NCI-H345 (cell line): ENCODE measurements at places on chromosomes 5 and 9.

GRCh38 chr5:116730706-116731105 lies 156.1 kb upstream of the SEMA6A start:
- DNase-seq: no peak

GRCh38 chr9:127848756-127849504 lies 5.5 kb downstream of the ENG start:
- no peak for DNase-seq

DNA sequence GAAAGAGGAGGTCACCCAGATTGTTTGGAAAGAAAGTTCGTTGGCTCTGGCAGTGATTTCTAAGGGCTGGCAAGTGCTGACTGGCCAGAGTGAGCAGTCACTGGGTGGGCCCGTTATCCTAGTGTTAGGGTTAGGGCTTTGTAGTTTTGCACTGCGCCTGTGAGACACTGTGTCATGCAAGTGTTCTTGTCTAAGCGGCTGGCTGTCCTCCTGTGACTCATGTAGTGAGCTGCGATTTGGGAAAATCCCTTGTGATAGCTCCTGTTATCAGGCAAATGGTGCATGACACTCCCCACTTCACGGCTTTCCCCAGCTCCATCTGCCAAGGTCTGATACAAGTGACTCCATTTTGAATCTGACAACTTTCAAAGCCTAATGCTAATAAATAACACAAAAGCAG lies 526.0 kb upstream of the ADAMTS16 start:
- DNase-seq: peak; percentile 78

DNA sequence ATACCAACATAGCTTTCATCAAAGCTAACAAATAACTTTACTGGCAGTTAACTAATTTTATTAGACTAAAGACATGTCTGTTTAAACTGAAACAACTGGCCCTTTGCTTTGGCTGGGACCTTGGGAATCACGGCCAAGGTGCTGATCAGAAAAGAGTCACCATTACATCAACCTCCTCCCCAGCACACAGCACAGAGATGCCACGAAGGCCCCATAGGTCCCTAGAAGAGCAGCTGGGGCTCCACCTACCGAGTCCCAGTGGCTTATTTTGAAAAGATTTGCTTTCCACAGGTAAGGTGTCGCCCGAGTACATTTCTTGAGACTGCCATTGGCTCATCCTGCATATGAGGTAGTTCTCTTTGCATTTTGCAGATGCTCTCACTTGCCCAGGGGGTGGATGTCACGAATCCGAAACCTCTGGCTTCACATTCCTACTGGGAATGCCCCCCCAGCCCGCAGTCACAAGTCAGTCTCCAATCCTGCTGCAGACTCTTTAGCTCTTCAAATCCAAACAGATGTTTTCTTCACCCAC lies 18.8 kb upstream of the HSD17B3 start:
- DNase-seq: no peak

DNA sequence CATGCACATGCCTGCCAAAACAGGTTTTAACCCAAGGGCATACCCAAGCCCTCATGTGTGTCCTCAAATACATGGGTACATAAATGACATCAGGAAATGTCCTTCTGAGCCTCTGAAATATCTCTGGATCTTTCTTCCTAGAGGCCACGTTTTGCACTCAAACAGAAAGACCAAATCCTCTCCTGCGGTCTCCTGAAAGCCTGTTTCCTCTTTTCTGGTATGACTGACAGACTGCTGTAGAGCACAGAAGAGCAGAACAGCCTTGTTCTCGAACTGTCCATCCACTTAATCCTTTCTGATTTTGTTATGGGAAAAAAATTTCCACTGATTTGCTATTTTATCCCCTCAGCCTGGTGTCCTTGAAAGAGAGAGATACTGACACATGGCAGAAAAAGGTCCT lies 107.2 kb downstream of the ASTN2 start:
- no peak for DNase-seq

DNA sequence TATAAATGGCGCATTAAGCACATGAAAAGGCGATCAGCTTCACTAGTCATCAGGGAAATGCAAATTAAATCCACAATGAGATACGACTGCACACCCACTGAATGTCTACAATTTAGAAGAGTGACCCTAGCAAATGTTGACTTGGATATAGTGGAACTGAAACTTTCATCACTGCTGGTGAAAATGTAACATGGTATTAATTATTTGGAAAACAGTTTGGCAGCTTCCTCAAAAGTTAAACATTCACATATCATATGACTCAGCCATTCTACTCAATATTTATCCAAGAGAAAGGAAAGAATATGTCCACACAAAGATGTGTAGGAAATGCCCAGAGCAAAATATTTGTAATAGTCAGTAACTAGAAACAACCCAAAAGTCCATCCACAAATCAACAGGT lies 146.5 kb downstream of the LPAR1 start:
- DNase-seq: no peak

DNA sequence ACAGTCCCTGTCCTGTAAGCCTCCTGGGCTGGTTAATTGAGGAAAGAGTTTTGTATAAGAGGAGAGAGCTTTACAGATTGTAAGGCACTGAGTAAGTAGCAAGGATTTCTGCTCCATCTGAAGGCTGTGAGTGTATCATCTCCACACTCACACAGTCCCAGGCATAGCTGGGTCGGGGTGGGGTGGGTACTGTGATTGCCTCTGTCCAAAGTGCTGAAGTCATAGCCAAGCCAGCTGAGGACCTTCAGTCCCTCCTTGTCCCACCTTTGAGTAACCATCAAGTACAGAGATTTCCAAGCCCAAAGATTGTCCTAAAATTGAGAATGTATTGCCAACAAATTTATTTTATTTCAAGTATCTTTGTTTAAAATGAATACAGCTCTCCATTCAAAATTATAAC lies 5.5 kb upstream of the DNAJB5 start:
- no peak for DNase-seq

GRCh38 chr9:128724744-128725211 lies 851 bp upstream of the ZDHHC12 start:
- DNase-seq: peak; percentile 77

DNA sequence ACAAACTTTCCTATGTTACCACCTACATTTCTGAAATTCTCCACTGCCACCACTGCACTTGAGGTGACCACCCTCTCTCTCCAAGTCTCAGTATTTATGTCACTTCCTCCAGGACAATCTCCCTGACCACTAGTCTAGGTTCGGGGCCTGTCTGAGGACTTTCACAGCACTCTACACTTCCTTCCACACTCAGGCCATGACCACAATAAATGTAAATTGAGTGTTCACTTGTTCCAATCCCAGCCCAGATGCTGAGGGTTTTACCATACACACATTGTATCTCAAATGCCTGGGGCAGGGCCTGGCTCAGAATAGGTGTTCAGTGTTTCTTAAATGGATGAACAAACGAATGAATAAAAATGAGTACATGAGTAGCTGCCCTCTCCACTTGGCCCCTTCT lies 26.9 kb upstream of the CCNG1 start:
- DNase-seq: no peak

DNA sequence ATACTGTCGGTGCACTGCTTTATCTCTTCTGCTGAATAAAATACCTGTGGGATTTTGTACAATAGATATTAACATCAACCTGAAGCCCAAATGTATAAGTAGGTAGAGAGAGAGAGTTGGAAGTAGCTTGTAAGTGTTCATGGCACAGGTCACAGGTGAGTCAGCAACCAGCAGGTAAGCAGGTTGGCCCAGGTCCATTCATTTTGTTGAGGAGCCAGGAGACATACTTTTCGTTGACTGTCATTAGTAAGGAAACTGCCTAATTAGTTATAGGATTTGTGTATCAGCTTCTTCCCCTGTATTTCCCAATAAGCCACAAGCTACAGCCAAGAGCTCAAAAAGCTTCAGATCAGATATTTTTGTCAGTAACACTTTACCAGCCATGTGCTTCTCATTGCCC lies 650.8 kb downstream of the IRX1 start:
- no peak for DNase-seq

DNA sequence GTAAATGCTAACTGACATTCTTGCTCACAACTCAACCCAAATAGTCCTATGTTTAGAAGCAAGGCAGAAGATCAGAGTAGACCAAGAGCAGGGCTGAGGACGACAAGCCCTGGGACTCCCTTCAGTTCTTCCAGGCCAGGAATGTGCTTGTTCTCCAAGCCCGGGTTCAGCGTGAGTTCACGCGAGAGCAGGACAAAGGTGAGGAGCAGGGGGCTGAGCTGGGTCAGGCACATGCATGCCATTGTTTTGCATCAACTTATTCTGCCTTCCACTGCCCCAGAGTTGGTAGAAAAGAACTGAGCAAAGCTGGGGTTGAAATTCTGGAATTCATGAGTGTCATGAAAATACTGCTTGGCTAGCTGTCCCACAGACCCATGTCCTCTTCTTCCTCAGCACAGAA lies 206.5 kb downstream of the PAX5 start:
- no peak for DNase-seq

GRCh38 chr9:110016340-110016739 lies 191.6 kb downstream of the C9orf152 start:
- DNase-seq: no peak

DNA sequence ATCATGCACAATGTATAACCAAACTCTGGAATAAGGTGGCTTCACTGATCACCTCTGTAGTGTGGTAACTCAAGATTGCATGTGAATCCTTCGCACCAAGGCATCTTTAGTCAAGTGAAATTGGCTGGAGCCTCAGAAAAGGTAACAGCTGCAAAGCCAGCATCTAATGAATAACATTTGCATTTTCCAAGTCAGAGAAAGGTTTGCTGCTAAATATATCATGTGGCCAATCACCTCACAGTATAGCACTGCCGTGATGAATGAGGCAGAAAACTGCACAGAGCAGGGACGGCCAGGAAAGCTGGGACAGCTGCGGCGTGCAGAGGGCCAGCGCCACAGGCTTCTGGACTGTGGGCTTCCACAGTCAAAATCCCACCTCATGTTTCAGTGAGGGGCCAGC lies 18.5 kb downstream of the MRPS27 start:
- DNase-seq: no peak

GRCh38 chr5:51411921-51412325 lies 28.7 kb downstream of the ISL1 start:
- no peak for DNase-seq

DNA sequence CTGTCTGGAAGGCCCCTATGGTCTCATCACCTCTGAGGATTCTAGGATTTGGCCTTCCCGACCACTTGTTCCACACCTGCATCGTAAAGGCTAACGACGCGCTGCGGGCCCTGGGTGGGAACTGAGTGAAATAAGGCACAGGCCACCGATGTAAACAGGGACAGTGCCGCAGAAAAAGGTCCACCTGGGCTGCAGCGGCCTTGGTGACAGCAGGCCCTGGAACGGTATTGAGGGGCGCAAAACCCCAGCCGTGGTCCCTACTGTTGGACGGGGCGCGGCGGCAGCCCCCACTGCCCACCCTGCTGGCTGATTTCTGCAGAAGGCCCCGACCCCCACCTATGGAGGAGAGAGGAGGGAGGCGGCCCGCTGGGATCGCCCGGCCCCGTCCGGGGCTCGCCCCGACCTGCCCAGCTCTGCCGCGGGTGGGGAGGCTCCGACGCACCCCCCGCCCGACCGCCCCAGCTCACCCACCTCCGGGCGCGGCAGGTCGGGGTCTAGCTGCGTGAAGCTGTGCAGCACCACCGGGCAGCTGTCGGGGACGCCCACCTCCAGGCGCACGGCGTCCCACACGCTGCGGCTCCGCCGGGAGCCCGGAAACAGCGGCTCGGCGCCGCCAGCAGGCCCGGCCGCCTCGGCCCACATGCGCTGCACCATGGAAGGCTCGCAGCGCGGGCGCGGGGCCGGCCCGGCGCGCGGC lies 391 bp downstream of the RALGDS start:
- DNase-seq: peak; percentile 35

DNA sequence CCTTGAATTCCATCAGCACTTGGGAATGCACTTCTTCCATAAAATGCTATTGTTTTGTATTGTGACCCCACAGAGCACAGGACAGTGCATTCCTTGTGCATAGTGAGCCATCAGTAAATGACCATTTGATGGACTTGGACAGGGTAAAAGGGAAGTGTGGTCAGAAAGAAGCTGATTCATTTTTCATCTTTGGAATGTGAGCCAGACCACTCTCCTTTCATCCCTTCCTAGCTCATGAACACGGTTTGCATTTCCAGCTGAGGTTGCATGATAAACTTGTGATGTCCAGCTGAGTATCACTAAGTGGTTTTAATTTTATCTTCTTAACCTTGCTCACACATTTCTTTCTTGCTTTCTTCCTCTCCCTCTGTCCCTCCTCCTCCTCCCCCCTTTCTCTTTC lies 101.3 kb downstream of the NUDT12 start:
- DNase-seq: no peak

GRCh38 chr9:35114113-35114839 lies 1.4 kb downstream of the ATOSB start:
- DNase-seq: peak; percentile 73

DNA sequence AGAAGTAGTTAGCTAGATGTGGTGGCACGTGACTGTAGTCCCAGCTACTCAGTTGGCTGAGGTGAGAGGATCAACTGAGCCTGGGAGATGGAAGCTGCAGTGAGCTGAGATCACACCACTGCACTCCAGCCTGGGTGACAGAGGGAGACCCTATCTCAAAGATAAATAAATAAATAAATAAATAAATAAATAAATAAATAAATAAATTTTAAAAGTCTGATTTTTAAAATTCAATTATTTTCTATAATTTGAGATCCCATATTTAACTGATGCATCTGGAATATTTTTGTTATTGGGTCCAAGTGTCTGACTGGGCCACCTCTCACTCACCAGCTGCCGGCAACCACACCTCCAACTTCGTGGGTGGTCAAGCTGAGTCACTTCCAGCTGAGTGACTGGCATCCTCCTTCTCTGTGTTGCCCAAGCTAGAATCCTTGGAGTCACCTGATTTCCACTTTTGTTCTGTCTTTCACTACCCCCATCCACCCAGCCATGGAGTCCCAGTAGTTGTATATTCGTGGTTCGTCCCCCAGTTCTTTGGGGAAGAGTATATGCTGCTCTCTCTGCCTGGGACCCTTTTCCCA lies 70.9 kb downstream of the EGFLAM start:
- DNase-seq: no peak

DNA sequence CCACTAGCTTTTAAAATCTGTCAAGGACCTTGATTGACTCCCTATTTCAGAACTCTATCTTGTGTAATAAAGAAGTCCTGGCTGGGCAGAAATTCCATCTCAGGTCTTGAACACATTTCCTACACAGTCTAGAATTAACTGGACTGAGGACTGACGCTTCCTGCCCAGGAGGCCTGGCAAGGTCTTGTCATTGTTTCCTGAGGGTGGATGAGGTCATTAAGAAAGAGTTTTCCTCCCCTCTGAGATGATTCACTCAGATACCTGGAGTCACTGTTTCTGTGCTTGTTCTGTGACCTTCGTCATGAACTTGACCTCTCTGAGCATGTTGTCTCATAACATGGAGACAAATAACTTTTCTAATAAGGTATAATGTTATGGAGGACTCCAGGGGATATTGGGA lies 10.0 kb downstream of the MTAP start:
- DNase-seq: no peak

- no peak for DNase-seq
Observed at GRCh38 chr5:119049824-119050449, 20.9 kb upstream of the DMXL1 start.

- no peak for DNase-seq
Observed at GRCh38 chr5:74105126-74105780, 479.3 kb downstream of the ARHGEF28 start.

DNA sequence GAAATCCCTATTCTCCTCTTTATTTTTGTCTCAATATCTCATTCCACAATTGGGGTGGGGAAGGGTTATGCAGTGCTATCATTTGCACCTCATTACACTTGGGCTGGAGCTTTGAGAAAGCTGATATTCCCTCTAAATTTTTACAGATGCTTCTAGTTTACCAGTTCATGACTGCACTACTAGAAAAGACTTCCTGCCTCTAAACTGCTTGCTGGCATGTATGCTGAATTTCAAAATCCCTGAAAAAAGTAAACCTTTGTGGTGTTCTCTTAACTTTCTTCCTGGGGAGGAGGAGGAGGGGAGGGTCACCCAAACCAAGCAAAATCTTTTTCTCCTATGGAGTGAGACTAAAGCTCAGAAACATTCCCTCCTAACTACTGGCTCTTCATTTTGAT lies 45.1 kb downstream of the BNC2 start:
- DNase-seq: no peak
